ENCODE measurements at places on chromosomes 12 and 14.

- no peak for DNase-seq
Observed at GRCh38 chr12:131644481-131644880, 66.4 kb upstream of the SFSWAP start.

DNA sequence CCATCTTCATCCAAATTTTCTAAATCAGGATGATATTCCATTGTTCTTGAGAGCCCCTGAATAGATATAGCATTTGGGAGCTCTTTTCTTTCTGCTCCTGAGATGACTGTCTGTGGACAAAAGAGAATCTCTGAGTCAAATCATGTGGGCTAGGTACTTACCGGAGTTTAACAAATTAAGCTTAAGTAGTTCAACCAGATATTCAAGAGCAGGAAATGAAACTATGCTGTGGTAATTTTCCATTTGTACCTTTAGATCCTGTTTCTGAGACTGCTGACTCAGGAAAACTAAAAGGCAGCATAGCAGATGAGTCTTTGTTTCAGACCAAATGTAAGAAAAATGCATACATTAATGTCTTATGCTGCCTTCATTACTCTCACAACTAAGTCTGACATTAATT lies at the start of gene CLEC7A:
Gene CLEC7A (minus strand): TSS at position 158 of the 400 bp plus-strand sequence. CDS start 117 bp downstream, at position 41.
- DNase-seq = no peak

- DNase-seq = no peak
Observed at GRCh38 chr14:53638966-53639365, 317.7 kb downstream of the BMP4 start.

- no peak for DNase-seq
Observed at GRCh38 chr14:89270439-89271227, 146.4 kb downstream of the FOXN3 start.

- no peak for DNase-seq
Observed at GRCh38 chr14:78697341-78697740, 527.2 kb downstream of the NRXN3 start.

DNA sequence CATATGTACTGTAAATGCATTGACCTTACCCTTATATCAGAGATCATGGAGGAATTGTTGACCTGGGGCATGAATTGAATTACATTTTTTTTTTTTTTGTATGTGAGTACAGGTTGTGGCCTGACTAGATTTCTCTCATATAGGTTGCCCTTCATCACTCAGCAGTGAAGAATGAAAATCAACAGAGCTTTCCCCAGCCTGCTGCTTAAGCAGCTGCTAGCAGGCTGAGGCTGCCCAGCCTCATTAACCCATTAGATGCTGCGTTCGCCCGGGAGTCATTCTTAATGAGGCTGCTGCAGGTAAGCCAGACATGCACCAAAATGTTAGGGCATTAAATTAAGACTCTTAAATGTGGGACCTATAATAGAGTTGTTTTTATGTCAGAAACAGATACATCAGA lies 236.0 kb downstream of the ETNK1 start:
- no peak for DNase-seq

DNA sequence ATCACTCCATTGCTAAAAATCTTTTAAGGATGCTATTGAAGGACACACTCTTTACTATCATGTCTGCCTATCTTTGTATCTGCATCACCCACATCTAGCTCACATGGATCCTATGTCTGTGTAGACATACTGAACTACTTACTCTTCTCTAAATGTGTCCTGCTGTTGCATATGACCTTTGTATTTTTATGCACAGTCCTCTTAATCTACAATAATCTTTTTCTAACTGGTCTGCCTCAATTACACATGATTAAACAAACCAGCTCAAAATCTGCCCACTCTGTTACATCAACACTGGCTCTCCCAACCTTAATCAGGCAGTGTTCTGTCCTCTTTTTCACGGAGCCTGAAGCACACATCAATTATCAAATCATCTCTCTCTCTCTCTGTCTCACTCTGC lies 316.3 kb upstream of the MGAT4C start:
- no peak for DNase-seq

GRCh38 chr14:59918824-59919569 lies 947 bp upstream of the LRRC9 start:
- no peak for DNase-seq

- no peak for DNase-seq
Observed at GRCh38 chr14:71815110-71815509, 117.1 kb upstream of the RGS6 start.

GRCh38 chr12:89236748-89237383 lies 115.4 kb downstream of the DUSP6 start:
- no peak for DNase-seq

- DNase-seq = no peak
Observed at GRCh38 chr12:63752283-63752682, 27.4 kb upstream of the RXYLT1 start.

DNA sequence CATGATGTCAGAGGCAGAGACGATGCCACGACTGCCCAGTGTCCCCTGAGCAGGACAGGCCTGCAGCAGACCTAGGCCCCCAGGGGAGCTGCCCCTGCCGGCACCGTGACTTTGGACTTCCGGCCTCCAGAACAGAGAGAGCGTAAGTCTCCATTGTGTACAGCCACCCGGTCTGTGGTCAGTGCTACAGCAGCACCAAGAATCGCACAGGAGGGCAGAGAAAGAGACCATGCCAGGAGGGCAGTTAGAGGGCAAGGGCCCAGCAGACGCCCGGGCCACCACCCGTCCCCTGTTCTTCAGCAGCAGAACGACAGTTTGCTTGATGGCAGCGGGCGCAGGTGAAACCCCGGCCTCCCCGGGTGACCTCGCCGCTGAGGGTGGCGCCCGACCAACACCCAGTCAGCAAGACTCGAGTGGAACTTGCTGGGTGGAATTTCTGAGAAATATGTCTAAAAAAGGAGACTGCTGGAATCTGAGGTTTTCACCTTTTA lies 19.7 kb downstream of the GALNT9 start:
- no peak for DNase-seq

DNA sequence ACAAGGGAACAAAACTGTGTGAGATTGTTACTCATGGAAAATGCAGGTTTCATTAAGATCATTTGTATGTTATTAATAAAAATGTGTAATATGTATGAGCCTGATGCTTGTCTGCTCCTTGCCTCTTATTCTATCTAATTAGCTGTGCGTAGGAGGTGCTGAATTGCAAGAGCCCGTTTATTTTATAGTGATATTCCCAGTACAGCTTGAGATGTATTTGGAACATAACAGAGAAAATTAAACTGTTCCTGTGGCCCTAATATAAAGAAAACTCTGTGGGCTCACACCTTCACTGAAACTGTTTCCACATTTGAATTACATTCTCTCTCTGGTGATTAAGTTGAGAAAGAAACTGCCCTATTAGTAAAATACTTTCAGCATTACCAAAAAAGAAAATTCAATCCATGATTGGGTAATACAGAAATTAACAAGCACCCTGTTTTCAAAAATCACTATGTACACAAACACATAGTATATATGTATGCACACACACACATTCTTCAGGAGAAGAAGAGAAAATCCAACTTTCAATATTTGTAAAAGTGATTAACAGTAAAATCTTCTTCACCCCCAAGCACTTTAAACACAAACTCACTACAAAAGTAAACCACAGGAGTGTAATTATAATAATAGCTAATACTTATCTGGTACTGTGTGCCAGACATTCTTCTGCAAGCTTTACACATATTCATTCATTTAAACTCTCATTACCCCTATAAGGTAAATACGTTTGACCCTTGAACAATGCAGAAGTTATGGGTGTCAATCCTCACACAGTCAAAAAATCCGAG lies 233.2 kb downstream of the PHLDA1 start:
- DNase-seq = no peak

DNA sequence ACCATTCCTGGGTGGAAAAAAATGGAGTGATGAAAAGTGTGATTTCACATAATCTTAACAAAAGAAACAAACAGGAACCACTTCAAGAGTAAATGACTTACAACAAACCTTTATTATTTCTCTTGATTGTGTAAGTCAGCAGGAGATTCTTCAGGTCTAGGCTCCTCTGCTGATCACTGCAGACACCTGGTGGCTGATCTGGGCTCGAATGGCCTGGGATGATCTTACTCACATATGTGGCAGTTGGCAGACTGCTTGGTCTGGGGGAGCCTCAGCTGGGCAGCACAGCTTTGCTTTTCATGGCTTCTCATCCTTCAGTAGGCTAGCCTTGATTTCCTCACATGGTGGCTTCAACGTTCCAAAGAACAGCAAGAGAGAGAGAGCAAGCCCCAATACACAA lies 215.4 kb upstream of the PRICKLE1 start:
- no peak for DNase-seq

- DNase-seq = no peak
Observed at GRCh38 chr12:3615862-3616261, 124.9 kb downstream of the PRMT8 start.

- no peak for DNase-seq
Observed at GRCh38 chr14:50763382-50764007, 67.5 kb downstream of the NIN start.

- no peak for DNase-seq
Observed at GRCh38 chr14:37697489-37698121, 102.2 kb downstream of the TTC6 start.

DNA sequence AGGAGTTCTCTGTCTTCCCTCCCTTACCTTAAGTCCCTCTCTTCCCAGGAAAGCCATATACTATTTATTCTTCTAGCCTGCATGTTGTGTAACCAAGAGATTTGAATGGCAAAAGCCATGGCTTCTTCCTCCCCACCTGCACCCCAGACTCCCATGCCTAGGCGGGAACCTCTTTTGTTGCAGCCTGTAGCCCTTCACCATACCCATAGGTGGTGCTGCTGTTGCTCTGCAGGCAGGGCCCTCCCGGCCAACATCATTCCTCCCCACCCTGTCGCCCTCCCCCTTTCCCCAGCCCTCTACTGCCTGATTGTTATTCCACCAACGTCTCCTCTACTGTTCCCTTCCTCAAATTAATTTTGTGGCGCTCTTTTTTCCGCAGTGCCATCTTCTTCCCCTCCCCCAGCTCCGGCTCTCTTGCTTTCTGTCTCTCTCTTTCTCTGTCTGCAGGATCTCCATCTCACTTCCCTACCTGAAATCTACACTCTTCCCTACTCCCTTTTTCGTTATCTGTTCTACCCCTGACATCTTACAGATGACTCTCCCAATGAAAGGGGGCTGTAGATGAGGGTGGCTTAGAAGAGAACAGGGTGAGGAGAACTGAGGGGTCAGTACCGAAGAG lies 13.8 kb downstream of the NGDN start:
- DNase-seq = no peak
